Stimulated activated effector memory CD8-positive, alpha-beta T cell treated with anti-CD3 and anti-CD28 coated beads, Interleukin-12 subunit alpha, Interleukin-12 subunit beta, amount 100 ng/mL, for 72 hours (primary cell): ENCODE measurements at places on chromosomes 11 and 22.

GRCh38 chr11:33936725-33937604 lies 45.1 kb upstream of the LMO2 start:
- DNase-seq, result no peak

DNA sequence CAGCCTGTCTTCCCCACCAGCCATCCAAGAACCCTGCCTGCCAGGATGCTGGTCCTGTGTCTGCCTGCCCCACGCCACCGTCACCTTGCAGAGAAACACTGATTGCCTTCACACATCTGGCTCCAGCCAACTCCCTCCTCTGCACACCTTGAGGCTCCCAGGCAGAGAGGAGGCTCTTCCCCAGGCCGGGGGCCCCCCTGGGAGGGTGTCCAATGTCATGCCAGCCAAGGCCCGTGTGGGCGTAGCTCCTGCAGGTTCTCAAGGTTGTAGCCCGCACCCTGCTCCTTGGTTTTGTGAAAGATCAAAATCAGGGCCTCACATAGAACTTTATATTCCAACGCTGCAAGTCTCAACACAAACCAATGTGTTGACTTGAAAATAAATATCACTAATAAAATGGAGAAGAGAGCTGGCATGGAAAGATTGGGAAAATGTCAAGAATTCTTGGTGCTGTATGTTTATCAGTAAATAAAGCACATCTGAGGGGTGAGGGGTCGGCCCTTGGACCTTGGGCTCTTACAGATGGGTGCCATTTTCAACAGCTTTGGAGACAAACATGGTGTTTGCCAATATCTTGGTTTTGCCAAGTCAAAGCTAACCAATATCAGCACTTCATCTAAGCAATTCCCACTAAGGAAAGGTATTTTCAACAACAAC lies 6.7 kb upstream of the PPARA start:
- DNase-seq, result no peak

DNA sequence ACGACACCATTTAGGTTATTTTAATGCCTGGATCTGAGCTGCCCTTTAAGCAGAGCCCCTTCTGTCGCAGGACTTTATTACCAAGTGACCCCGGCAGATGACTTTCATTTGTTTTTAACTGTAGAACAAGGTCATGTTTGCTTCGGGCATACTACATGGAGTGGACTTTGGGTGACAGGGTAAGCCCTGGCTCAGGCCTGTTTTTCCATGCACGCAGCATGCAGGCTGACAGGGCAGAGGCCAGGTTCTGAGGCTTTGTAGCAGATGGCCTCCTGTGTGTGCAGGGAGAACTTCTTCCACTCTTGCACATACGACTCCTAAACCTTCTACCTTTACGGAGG lies 50.5 kb downstream of the SNX19 start:
- DNase-seq, result no peak

DNA sequence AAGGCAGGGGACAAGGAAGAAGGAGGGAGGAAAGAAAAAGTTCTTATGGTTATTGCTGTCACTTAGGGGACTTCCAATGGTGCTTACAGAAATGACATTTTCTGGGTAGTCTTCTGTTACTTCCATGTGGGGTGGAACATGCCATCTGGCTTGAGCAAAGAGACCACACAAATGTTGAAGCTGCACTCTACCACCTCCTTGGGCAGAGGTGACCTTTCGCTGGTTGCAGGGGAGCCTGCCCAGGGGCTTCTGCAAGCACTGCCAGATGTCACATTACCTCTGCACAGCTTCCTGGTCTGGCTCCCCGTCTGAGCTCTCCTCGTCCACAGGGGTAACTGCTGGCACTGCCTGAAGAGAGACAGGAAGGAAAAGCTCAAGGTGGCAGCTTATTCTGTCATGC lies 32.6 kb upstream of the APOA1 start:
- DNase-seq, result peak; percentile 57

GRCh38 chr11:73361953-73362776 lies 14.0 kb upstream of the RELT start:
- no peak for DNase-seq

- no peak for DNase-seq
These were observed 1126.9 kb downstream of the BRD1 start for GRCh38 chr22:48700566-48701295.

- no peak for DNase-seq
These were observed 28.0 kb upstream of the CABP7 start for GRCh38 chr22:29691636-29692326.

DNA sequence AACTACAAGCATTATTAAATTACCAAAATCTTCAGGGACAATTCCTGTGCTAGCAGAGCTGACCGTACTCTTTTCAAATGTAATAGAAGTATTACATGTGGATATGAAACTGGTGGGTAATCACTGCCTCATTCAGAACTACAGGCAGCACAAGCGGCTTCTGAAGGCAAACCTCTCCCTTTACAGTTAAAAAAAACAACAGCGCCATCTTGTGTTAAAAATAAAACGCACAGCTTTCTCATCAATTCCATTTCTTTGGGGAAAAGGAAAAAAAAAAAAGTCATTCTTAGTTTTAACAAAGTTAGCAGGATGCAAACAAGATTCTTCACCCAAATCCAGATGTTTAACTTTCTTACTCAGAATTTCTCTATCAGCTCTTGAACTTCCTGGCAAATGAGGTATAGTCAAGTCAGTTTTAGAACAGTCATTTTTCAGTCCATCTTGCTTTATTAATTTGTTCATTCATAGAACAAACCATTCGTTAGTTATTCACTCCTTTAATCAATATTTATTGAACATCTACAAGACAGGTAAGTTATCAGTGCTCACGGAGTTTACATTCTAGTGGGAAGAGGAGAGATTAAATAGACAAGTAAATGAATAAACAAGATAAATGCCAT lies 331.8 kb upstream of the MPPED2 start:
- no peak for DNase-seq

DNA sequence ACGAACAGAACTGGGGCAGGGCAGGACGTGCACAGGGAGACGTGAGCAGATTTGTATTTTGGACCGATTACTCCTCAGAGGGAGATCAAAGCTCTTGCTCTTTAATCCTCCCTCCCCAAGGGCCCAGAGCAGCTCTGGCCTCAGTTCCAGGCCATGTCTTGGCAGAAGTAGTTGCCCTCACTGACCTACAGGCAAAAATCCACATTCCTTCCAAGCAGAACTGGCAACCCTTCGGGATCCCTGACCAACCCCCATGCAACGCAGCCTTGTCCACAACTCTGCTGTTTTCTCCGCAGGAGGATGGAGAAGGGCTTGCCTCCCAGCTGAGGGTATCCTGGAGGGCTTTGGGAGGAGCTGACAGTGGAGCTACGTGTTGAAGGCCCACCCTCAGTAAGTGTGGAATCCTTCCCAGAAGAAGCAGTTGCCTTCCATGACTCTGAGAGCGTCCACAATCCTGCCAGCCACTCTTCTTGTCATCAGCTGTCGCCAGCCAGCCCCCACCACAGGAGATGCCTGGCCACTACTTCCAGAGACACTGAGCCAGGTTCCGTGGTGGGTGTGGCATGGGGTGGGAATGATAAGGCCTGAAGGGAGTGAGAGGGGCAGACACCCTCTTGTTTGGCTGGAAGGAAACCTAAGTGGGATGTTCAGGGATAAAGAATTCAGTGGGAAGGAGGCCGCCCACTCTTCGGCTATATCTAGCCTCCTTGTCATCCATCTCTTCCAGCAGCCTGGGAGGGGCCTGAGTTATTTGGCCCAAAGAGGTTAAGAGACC lies 68.1 kb downstream of the PDE2A start:
- DNase-seq, result no peak

- DNase-seq, result no peak
These were observed at the start of gene GAL3ST1 for GRCh38 chr22:30574095-30574981. TSS of gene GAL3ST1 (minus strand) at chr22:30574665. CDS start at chr22:30557392, 17,273 bp downstream.

GRCh38 chr11:95337972-95338429 lies 107.0 kb upstream of the SESN3 start:
- no peak for DNase-seq

- DNase-seq, result no peak
These were observed 419 bp downstream of the ANKRD54 start for GRCh38 chr22:37843741-37844089.

DNA sequence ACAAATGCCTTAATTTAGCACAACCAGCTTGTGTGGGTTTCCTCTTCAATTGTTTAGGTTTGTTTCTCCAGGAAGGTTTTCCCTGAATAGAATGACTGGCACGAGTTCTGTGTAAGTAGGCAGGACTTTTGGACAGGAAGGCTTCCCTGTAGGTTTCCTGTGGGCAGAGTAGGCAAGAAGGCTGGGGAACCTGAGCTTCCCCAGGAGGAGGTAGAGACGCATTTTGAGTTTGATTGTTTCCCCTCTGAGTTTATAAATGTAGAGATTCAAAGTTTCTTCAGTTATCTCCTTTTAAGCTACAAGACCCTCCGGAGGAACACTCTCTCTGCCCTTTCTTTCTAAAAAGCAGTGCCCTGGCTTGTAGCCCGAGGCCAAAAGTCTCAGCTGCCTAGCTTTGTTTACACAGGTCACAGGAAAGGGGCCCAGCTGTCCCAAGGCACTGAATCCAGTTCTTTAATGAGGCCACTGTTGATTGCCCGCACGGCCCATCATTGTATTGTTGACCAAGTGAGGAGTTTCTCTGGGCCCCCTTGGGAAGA lies 66.6 kb upstream of the RDX start:
- no peak for DNase-seq

DNA sequence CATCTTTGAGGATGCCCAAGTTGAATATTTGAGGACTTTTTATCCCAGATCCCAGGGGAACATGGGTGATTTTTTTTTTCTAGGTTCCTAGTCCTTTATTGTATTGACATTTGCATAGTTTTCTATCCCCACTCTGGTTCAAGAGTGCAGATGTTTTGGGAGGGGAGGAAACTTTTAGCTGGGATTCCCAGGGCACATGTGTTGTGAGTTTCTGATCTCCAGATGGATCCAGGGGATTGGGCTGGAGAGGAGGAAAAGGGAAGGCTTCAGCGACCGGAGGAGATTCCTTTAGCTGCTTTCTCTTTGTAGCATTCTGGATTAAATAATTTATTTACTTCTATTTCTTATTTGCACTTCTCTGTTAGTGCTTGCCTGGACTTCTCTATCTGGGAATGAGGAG lies 14.7 kb upstream of the SORL1-AS1 start:
- no peak for DNase-seq

GRCh38 chr11:67484847-67485311 lies 2.1 kb downstream of the AIP start:
- DNase-seq, result peak; percentile 44

DNA sequence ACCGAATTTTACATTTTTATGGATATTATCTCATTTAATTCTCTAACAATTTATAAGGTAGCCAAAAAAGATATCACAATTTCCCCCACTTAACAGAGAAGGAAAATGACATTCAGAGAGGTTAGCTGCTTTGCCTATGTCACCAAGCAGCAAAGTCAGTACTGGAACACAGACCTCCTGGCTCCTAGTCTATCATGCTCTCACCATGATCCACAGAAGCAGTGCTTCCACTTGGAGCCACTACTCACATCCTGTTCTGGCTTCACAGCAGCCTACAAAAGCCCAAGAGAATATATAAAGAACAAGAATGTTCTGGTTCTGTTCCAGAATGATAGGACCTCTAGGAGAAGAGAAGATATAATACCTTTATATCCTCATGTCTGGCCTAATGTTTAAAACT lies 59.5 kb upstream of the SCUBE2 start:
- DNase-seq, result no peak

DNA sequence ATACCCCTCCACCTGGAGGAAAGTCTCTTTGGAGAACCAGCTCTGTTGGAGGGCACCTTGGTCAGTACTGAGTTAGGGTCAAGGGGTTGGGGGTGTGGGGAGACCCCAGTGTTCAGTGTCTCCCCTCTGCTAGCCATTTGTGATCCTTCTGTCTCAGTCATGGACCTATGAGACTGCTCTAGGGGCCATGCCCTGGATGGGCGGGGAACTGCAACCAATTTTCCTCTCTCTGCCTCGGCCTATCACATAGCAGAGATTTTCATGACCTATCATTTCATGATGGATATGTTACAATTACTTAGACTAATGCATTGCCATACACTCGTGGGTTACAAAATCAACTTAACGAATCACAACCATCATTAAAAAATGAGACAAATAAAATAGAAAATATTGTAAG lies 7.4 kb downstream of the OTOG start:
- DNase-seq, result no peak

DNA sequence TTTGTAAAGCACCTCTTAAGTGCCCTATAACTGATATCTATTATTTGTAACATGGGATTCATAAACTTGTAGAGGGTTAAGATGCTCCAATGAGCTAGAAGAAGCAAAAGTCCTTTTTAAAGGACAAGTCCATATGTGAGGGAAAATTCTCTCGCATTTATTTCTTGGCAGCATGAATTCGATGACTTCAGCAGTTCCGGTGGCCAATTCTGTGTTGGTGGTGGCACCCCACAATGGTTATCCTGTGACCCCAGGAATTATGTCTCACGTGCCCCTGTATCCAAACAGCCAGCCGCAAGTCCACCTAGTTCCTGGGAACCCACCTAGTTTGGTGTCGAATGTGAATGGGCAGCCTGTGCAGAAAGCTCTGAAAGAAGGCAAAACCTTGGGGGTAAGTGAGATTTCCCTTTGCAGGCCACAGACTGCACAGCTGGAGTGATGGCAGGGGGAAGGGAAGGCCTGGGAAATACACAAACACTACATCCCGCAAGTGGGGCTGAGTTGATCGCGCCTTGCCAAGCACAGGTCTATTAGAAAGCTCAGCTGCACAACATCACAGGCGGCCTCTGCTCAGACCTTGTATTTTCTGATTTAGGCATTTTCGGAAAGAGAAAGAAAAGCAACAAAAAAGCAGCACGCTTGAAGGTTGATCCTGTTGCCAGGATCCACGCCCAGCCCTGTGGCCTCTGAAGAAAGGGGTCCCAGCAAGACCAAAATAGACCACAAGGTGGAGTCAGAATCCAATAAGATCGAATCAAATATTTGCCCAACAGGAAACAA lies 1.5 kb downstream of the MS4A8 start:
- DNase-seq, result peak; percentile 55

DNA sequence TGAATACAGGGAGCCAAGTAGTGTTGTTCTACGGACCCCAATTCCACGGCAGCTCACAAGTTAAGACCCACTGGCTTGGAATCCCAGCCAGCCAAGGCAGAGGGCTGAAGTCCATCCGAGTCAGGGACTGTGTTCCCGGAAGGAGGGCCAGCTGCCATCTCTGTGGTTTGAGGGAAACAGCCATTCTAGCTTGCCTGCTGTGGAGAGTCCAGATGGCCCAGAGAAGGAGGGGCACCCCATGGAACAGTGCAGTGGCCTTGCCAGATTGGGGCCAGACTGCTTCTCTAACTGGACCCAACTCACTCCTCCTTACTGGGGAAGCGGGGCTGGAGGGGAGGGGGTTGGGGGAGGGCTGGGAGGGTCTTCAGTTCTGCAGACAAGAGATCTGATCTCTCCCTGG lies 156.4 kb downstream of the FAM181B start:
- DNase-seq, result no peak

- DNase-seq, result no peak
These were observed 56.7 kb upstream of the CHST1 start for GRCh38 chr11:45722144-45722543.

- no peak for DNase-seq
These were observed 17.6 kb downstream of the ALG12 start for GRCh38 chr22:49900441-49901230.
